ENCODE measurements at places on chromosomes 3 and 15. TPM values are rescaled to one million over a fixed set of nuclear protein-coding genes. Genes with fewer than 3 reads are reported as not detected.
A peak's percentile ranks its signal among the peaks of the same experiment; 100 is the strongest.

DNA sequence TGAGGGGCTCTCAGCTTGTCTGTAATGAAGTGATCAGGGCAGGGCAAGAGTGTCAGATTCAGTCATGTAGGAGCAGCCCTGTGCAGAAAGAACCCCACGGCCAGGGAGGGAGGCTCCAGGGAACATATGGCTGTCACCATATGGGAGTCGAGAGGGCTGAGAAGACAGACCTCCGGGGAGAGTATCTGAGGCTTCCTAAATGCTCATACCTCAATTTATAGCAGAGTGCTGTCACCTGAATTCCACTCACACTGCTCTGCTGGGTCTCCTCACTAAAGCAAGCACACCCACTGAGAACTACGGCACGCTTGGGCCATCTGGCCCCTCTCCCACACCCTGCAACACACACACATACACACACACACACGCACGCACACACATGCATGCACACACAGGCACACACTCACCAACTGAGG lies 92.3 kb upstream of the TJP1 start:
- DNase-seq: no peak

GRCh38 chr3:195839260-195840010 lies 27.7 kb upstream of the MUC4 start:
- no peak for DNase-seq

DNA sequence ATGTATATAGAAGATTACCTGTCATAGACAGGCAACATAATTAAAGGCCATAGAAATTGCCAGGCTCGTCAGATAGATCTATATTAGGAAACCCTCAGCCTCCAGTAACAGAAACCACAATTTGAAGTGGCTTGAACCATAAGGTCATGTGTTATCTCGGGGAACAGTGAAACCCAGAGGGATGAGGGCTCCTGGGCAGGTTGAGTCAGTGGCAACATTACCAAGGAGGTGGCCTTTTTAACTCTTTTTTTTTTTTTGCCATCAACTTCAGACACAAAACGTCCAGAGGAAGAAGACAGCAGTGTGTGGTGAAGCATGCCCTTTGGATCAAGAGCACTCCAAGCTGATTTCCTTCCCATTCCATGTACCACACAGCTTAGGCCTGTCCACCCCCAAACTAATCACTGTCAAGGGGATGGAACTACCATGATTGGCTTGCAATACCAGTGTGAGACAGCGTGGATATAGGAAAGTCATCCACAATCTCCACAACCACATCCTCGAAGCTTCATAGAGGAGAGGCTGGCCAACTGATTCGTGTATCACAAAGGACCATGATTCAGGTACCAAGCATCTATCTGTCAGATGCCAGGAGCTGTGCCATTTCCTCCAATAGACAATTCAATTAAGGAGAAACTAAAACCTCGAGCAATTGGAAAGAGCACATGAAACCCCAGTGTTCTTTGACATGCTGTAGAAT lies 999 bp upstream of the KIF7 start:
- DNase-seq: no peak

DNA sequence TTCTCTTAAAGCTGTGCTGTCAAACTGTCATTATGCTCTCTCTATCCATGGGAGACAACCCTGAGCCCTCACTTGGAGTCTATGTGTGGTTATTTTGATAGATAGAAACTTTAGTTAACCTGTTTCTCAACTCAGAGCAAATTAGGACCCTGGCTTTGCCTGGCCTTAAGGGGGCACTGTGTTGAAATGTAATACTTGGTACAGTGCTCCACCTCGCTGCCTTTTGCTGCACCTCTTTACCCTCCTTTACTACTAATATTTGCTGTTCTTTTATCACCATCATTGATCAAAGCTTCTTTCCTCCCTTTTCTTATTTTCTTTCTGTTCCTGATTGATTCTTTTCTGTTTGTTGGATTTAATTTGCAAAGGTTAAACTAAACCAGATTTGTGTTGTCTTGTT lies 34.3 kb downstream of the STT3B start:
- DNase-seq: no peak

DNA sequence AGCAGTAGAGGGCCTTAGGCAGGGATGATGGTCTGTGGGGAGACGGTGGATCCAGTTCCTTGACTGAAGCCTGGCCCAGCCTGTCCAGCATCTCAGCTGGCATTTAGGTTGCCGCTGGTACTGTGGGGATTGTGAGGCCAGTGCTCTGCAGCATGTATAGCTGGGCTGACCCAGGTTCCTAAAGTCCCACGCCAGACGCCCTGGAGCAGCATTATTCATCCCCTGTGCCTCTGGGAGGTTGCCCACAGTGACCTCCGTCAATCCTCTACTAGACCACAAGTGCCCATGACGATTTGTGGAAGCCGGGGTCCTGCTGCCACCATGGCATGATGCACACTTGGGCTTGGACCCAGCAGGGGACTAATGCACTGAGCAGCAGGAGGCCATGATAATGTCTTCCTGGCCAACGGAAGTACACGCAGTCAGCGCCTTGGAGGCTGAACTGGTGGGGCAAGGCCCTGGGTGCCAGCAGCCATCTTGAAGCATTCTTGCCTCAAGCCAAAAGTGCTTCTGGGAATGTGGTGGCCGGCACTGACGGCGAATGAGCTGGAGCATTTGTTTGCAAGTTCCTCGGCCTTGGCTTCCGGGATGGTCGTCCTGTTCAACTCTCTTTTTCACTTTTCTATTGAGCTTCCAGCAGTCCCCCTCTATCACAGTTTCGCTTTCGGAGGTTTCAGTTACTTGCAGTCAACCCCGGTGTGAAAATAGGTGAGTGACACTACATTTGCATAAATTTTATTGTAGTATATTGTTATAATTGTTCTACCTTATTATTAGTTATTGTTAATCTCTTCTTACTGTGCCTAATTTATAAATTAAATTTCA lies 949.4 kb downstream of the ROBO1 start:
- no peak for DNase-seq

DNA sequence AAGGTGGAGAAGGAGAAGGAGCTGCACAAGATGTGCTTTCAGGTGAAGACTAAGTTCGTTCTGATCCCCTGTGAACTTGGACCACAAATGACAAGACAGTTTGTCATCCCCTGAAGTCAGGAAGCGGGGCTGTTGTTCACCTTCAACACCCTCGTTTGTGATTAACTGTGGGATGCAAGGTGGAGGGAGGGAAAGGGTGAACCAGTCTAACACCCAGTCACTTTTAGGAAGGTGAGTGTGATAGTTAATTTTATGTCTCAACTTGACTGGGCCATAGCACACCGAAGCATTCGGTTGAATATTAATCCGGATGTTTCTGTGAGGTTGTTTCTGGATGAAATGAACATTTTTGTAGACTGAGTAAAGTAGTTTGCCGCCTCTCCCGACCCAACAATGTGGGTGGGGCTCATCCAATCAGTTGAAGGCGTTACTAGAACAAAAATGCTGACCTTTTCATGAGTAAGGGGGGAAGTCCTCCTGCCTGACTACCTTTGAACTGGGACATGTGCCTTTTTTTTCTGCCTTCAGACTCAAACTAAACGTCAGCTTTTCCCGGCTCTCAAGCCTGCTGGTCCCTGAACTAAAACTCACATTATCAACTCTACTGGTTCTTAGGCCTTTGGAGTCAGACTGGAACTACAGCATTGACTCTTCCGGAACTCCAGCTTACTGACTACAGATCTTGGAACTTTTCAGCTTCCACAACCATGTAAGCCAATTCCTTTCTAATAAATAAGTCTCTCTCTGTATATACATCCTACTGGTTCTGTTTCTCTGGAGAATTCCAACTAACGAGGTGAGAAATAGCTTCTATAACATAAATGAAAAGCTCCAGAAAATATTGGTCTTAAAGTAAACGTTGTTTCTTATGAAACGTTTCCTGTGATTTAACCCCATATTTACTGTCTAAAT lies 264.0 kb upstream of the SLITRK3 start:
- peak; percentile 63 for DNase-seq

GRCh38 chr15:70528270-70528706 lies 235.1 kb downstream of the UACA start:
- DNase-seq: no peak

DNA sequence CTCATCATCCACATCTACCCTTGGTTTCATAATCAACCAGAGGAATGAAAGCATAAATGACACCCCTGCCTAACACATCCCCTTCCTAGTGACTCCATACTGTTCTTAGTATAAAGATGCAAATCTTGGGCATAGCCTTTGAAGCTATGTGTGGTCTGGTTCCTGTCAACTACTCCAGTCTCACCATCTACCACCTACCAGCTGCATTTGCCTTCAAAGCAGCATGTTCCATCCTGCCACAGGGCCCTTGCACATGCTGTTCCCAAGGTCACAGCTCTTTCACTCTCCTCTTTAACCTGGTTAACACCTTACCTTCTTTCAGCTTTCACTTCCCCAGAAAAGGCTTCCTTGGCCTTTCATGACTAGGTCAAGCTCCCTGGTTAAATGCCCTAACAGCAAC lies 62.3 kb upstream of the ARHGEF3 start:
- no peak for DNase-seq

GRCh38 chr15:63582718-63583426 lies 14.3 kb upstream of the FBXL22 start:
- peak; percentile 83 for DNase-seq

DNA sequence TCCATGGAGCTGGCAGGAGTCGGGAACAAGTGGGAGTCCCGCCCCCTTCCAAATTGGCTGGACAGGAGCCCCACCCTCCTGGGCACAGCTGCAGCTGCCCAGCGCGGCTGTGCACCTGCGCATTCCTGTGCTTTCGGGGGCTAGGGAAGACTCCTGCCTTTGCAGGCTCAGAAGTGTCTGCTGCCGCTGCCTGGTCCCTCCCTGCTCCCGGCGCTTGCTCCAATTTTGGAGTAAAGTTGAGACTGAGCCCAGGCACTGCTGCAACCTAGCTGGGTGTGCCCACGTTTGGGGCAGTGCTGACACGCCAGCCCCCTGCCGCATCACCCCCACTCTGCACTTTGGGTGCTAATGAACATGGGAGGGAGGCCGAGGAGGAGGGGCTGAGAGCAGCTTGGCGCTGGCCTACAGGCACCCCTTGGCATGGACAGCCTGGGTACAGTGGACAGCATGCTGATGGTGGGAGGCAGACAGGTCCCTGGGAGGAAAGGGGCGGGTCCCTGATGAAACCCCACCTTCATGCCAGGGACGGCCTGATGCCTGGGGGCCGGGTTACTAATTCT lies 399.2 kb upstream of the CNTN4 start:
- DNase-seq: no peak

- DNase-seq: no peak
These were observed 36.3 kb upstream of the NECTIN3 start for GRCh38 chr3:111035316-111035715.

- peak; percentile 87 for DNase-seq
These were observed 465.0 kb upstream of the ROBO1 start for GRCh38 chr3:80232760-80233159.

DNA sequence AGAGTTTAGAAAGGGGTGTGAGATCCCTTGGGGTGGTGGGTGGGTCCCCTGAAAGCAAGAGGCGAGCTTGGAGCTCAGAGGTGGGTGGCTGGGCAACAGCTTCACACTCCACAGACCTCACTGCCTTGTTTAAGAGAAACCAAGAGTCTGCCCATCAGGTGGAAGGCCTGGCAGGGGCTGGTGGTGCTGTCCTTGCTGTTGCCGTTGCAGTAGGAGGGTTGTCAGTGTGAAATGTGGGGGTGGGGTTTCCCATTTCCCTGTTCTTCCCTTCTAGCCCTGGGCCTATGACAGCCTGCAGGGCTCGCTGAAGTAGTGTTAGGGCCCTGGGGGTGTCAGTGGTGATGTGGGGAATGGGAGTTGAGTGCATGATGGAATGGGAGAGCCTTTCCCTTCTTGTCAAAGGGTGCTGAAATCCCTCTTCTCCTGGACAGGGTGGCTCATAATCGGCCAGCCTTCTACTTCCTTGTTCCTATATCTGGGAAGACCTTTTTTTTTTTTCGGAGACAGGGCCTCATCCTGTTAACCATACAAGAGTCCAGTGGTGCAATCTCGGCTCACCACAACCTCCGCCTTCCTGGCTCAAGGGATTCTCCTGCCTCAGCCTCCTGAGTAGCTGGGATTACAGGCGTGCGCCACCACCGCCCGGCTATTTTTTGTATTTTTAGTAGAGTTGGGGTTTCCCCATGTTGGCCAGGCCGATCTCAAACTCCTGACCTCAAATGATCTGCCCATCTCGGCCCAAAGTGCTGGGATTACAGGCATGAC lies 4.3 kb downstream of the PLEKHO2 start:
- no peak for DNase-seq

- DNase-seq: no peak
These were observed 45.2 kb upstream of the FILIP1L start for GRCh38 chr3:100159331-100160153.

- DNase-seq: peak; percentile 90
These were observed 68.7 kb downstream of the CHRD start for GRCh38 chr3:184448321-184449160.

GRCh38 chr3:120103276-120103675 lies 9.0 kb upstream of the GSK3B start:
- no peak for DNase-seq

The REC114 gene
- not detected for total RNA-seq

The CCDC13 gene
- 0.33 TPM for total RNA-seq

The SCG3 gene
- 0.14 TPM for total RNA-seq

The TRIM42 gene
- not detected for total RNA-seq

The ARL6 gene
- total RNA-seq: 7.0 TPM

The GP5 gene
- total RNA-seq: 0.07 TPM

The ADGRG7 gene
- not detected for total RNA-seq

The TTC23 gene
- total RNA-seq: 11.6 TPM

The TMEM41A gene
- total RNA-seq: 22.1 TPM

The ATP13A5 gene
- not detected for total RNA-seq

The SH2D7 gene
- total RNA-seq: not detected
